T-helper 2 cell treated with Interferon-gamma antibody and Interleukin-4, amounts not matched to agents 5 μg/mL and 100 μg/mL, for 36 hours (primary cell): ENCODE measurements at places on chromosomes 6 and 20.

DNA sequence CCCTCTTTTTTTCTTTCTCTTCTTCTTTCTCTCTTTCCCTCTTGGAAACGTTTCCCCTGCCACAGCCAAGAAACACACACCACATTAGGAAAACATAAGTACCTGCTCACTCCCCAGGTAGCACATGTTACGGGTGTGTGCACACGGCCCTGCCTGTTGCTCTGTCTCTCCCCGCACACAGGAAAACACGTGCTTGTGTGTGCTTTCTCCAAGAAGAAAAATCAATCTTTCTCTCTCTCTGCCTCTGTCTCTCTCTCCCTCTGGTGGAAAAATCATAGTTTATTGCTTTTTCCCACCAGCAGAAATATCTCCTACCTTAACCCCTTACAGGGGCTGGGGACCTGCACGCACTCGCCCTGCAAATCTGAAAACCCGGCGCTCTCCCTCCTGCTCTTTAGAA is 102.3 kb downstream of the EDN3 start:
- DNase-seq: no peak

DNA sequence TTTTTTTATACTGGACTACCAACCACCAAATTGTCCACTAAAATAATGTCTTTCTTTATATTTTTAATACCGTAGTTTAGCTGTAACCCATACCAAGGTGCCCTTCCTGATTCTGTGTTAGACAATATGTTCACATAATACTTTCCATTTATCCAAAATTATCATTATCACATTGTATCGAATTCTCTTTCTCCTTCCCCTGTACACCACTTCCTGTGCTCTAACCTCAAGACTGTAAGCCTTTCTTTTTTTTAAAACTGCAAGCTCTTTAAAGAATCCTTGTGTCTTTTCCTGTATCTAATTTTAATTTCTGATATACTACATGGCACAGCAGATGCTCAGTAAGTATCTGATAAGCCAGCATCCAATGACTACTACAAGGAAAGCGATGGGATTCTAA is 917.5 kb downstream of the EYS start:
- DNase-seq: no peak

DNA sequence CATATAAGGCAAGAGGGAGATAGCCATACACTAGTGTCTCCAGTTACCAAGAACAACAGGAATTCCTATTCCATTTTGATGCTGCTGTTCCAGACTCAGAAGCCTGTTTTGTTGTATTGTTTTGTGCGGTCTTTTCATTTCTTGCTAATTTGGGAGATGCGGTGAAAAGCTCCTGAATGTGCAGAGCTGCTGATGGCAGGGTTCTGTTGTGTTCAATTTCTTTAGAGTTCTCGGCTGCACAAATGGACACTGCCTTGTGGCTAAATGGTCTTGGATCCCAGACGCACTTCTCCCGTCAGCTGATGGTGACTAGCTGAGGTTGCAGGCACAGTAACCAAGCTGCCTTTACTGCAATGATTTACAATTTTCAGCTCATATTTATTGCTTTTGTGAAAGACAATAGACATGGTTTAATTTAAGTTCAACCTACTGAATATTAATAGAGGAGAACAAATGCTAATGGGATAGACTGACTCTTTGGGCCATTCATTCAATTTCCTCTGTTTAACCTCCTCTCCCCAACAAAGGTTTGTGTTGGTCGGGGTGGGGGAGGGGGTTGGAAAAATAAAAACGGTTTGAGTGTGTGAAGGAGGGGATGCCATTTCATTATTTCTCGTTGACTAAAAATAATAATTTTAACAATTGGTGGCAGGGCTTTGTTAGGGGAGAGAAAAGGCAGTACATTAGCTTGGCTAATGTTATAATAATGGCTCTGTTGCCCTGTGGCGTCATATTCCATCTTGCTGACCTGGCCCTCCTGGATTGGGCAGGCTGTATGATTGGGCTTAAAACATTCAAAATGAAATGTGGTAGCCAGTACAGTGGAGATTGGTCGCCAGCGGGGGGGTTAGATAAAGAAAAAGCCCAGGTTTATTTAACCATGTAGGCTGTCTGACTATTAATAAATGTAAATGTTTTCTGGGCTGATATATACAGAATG is 159.5 kb downstream of the JARID2 start:
- no peak for DNase-seq

- DNase-seq: no peak
These were observed 49.9 kb downstream of the BMP5 start for GRCh38 chr6:55825402-55826051.
